ENCODE measurements at places on chromosomes 13 and 19. TPM values are rescaled to one million over a fixed set of nuclear protein-coding genes. Genes with fewer than 3 reads are reported as not detected.

CABP5 gene
- total RNA-seq = not detected

FOSB gene
- total RNA-seq = 107 TPM

KRTDAP gene
- total RNA-seq = not detected

KLK3 gene
- not detected for total RNA-seq

KLF1 gene
- not detected for total RNA-seq

COL4A2 gene
- 146 TPM for total RNA-seq

IL12RB1 gene
- 0.68 TPM for total RNA-seq

GPC6 gene
- 0.95 TPM for total RNA-seq

CACNG8 gene
- 0.10 TPM for total RNA-seq

RXFP2 gene
- total RNA-seq = not detected

OVOL3 gene
- not detected for total RNA-seq

ERFL gene
- total RNA-seq = 0.13 TPM

BIVM gene
- total RNA-seq = 29.9 TPM

TPTE2 gene
- not detected for total RNA-seq

CDX2 gene
- total RNA-seq = not detected

SIGLEC5 gene
- 0.24 TPM for total RNA-seq

RPS19 gene
- total RNA-seq = 668 TPM

OR10H1 gene
- not detected for total RNA-seq

ZNF57 gene
- 3.3 TPM for total RNA-seq

GRCh38 chr19:30312582-30313352, 59.4 kb upstream of the ZNF536 start:
- DNase-seq = no peak
- peaks cover 5% of the 10 kb centered on the region for H3K27me3 ChIP-seq
- H3K4me3 ChIP-seq = no peak overlapping the region
- no peaks in the 10 kb centered on the region for H3K4me1 ChIP-seq
- H3K27ac ChIP-seq = no peak overlapping the region

GRCh38 chr13:90710164-90710759, 637.2 kb upstream of the MIR17HG start:
- H3K27ac ChIP-seq = no peak overlapping the region
- H3K27me3 ChIP-seq = no peaks in the 10 kb centered on the region
- DNase-seq = no peak
- H3K36me3 ChIP-seq = no peaks in the 10 kb centered on the region
- H3K4me3 ChIP-seq = no peak overlapping the region

DNA sequence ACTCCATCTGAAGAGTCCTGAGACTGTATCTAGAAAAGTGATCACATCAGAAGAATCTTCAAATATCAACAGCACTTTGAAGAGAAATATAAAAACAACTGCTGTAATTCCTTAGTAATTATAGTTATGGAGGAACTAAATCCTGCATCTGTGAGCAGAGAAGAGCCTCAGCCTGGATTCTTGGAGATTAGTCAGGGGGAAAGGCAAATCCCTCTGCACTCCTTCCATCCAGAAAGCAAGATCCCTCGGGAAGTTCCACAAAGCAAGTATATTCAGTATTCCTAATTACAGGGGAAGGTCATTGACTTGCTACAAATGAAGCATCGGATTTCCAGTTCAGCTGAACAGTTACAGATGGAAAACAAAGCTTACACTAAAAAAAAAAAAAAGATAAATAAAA, 256.6 kb upstream of the IPO5 start:
- no peak for DNase-seq
- no peak overlapping the region for H3K27ac ChIP-seq
- H3K4me1 ChIP-seq = no peaks in the 10 kb centered on the region
- no peaks in the 10 kb centered on the region for H3K36me3 ChIP-seq
- H3K4me3 ChIP-seq = no peak overlapping the region
- H3K27me3 ChIP-seq = peaks cover 4% of the 10 kb centered on the region

- no peak overlapping the region for H3K4me3 ChIP-seq
- no peaks in the 10 kb centered on the region for H3K27me3 ChIP-seq
- peaks cover 23% of the 10 kb centered on the region for H3K4me1 ChIP-seq
Observed at GRCh38 chr13:113049981-113050380, 55.6 kb upstream of the F7 start.

GRCh38 chr19:821825-822503, at the start of gene PLPPR3:
PLPPR3 (minus strand) TSS chr19:821955; CDS start chr19:821559, 396 bp downstream.
- no peaks in the 10 kb centered on the region for H3K36me3 ChIP-seq
- no peak within 1 kb of the TSS for H3K27ac ChIP-seq
- no peak for DNase-seq
- H3K4me3 ChIP-seq = peak within 1 kb of the TSS; percentile 46
- H3K27me3 ChIP-seq = peaks cover 11% of the 10 kb centered on the region
- peaks cover 14% of the 10 kb centered on the region for H3K4me1 ChIP-seq

DNA sequence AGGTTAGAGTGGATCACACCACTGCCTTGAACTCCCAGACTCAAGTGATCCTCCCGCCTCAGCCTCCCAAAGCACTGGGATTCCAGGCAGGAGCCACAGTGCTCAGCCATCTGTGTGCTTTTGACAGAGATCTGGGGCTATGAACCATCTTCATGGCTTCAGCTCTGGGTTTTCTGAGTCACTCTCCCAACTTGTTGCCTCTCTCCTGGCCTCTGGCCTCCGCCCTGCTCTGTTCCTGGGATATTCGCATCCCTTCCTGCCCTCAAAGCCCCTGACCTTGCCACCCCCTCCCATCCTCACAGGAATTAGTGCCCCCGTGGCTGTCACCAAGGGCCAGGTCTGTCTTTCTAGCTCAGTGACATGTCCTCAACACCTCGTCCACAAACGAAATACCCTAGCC, 5.7 kb upstream of the GMIP start:
- no peak overlapping the region for H3K27ac ChIP-seq
- no peak for DNase-seq
- H3K4me3 ChIP-seq = no peak overlapping the region
- H3K36me3 ChIP-seq = peaks cover 99% of the 10 kb centered on the region
- H3K27me3 ChIP-seq = no peaks in the 10 kb centered on the region
- no peaks in the 10 kb centered on the region for H3K4me1 ChIP-seq

DNA sequence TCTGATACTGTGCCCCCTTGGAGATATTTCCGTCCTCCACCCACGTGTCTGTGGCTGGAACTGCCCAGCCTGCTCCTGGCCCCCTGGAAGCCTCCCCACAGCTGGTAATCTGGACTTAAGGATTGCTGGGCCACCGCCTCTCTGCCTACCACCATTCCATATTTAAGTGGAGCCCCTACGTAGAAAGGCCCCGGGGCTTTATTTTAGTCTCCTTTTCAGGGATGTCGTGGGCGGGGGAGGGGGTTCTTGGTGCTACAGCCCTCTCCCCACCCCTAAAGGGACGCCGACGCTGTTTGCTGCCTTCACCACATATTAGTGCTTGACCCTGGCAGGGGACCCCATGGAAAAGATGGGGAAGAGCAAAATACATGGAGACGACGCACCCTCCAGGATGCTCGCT, 2.7 kb upstream of the NOP53 start:
- H3K27ac ChIP-seq = peak overlapping the region; percentile 96
- no peaks in the 10 kb centered on the region for H3K27me3 ChIP-seq
- peaks cover 45% of the 10 kb centered on the region for H3K36me3 ChIP-seq

GRCh38 chr13:110521296-110521680, 40.2 kb downstream of the RAB20 start:
- H3K4me1 ChIP-seq = peaks cover 53% of the 10 kb centered on the region
- no peak overlapping the region for H3K4me3 ChIP-seq
- peaks cover 10% of the 10 kb centered on the region for H3K36me3 ChIP-seq
- no peaks in the 10 kb centered on the region for H3K27me3 ChIP-seq

GRCh38 chr13:100513987-100514670, 74.5 kb downstream of the GGACT start:
- peaks cover 5% of the 10 kb centered on the region for H3K36me3 ChIP-seq
- peaks cover 15% of the 10 kb centered on the region for H3K4me1 ChIP-seq
- H3K27me3 ChIP-seq = no peaks in the 10 kb centered on the region
- DNase-seq = no peak
- H3K4me3 ChIP-seq = no peak overlapping the region

DNA sequence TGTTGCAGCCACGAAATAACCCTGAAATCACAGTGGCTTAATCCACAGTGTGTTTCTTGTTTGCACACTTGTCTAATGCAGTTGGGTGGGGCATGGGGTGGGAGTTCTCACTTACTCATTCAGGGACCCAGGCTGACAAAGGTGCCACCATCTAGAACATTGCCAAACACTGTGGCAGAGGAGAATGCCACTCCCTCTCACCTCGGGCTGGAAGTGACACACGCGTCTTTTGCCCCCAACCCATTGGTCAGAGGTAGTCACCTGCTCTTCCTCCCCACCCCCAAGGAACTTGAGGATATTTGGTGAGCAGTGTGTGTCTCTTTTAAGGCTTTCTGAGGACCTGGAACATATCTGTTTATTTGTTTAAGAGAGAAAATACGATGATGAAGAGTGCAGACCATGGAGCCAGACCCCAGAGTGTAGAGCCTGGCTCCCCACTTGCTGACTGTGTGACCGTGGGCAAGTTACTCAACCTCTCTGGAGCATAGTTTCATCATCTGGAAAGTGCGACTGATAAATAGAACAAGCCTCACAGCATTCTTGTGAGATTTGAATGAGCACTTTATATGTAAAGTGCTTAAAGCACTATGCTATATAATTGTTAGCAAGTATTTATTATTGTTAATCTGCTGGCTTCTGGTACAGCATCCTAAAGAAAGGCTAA, 17.4 kb downstream of the GPR183 start:
- H3K4me3 ChIP-seq = no peak overlapping the region
- DNase-seq = no peak
- H3K4me1 ChIP-seq = peaks cover 32% of the 10 kb centered on the region
- no peak overlapping the region for H3K27ac ChIP-seq
- no peaks in the 10 kb centered on the region for H3K36me3 ChIP-seq
- no peaks in the 10 kb centered on the region for H3K27me3 ChIP-seq

DNA sequence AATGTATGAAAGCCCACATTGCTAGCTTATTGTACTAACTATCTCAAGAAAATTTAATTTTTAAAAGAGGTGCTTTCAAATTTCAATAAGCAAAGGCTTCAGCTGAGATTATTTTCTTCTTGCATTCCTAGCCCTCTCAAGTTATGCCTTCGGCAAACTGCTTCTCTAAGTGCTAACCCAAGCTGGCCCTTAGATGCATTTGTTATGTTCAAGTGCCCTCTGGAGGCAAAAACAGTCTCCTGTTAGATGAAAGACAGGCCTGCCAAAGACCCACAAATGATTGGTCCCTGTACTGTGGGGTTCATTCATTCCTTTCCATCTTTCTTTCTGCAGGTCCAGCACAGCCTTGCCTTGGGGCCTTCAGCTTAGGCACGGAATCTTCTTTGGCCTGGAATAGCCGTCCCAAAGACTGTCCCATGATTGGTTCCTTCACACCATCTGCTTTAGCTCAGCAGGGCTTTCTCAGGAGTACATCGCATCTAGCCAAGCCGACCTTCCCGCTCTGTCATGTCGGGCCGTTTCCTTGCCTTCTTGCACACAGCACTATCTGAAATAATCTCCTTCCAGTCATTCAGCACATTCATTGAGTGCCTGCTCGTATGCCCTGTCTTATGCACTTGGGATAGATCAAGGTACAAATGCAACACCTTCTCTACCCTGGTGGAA, 26.4 kb upstream of the TPTE2 start:
- peaks cover 12% of the 10 kb centered on the region for H3K27me3 ChIP-seq
- no peak overlapping the region for H3K4me3 ChIP-seq
- H3K27ac ChIP-seq = no peak overlapping the region
- H3K36me3 ChIP-seq = no peaks in the 10 kb centered on the region

DNA sequence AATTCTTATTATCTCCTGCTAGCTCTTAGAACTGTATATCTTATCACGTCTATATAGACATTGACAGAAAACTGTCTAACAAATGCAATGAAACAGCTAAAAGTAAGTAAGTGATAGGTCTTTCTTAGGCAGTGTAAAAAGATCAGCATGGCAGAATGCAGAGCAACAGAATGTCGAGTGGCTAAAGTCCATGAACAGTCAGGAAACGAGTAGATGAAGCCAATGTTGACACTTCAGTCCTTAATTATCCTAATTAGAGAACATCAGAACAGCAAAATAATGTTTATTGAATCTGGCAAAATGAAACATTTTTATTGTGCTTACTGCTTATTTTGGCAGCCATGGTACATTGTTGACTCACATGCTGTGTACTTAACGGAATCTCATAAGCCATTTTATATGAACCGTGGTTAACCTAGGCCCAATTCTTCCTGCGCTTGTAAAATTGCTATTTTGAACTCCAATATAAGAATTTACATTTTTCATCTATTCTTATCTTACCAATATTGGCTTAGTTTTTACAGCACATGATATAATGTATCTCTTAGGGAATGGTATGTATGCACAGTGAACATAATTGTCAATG, 748.1 kb downstream of the DACH1 start:
- no peak overlapping the region for H3K4me3 ChIP-seq
- H3K27me3 ChIP-seq = no peaks in the 10 kb centered on the region
- DNase-seq = no peak
- no peak overlapping the region for H3K27ac ChIP-seq

GRCh38 chr13:34863360-34864135, 78.5 kb upstream of the NBEA start:
- no peaks in the 10 kb centered on the region for H3K4me1 ChIP-seq
- no peak for DNase-seq

DNA sequence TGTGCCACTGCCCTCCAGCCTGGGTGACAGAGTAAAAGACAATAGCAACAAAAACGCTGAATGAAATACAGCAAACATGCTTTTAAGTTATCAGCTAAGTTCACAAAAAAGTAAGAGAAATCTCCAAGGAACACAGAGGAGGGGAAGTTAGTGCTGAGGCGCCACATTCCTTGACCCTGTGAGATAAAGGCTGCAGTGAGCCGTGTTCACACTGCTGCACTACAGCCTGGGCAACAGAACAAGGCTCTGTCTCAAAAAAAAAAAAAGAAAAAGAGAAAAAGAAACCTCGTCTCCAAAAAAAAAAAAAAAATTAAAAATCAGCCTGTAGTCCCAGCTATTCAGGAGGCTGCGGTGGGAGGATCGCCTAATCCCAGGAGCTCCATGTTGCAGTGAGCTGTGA, 16.3 kb upstream of the DOCK6 start:
- H3K27ac ChIP-seq = no peak overlapping the region
- no peak for DNase-seq
- H3K36me3 ChIP-seq = no peaks in the 10 kb centered on the region
- no peak overlapping the region for H3K4me3 ChIP-seq
- no peaks in the 10 kb centered on the region for H3K27me3 ChIP-seq

- H3K4me1 ChIP-seq = peaks cover 10% of the 10 kb centered on the region
- H3K4me3 ChIP-seq = no peak overlapping the region
- DNase-seq = peak; percentile 41
- H3K36me3 ChIP-seq = no peaks in the 10 kb centered on the region
Observed at GRCh38 chr19:1901940-1902404, 3.2 kb upstream of the ADAT3 start.

- no peak for DNase-seq
- no peak overlapping the region for H3K27ac ChIP-seq
- no peaks in the 10 kb centered on the region for H3K27me3 ChIP-seq
- H3K4me3 ChIP-seq = no peak overlapping the region
- no peaks in the 10 kb centered on the region for H3K4me1 ChIP-seq
Observed at GRCh38 chr13:105170438-105170837, 1365.0 kb downstream of the EFNB2 start.

- H3K4me1 ChIP-seq = no peaks in the 10 kb centered on the region
- no peaks in the 10 kb centered on the region for H3K27me3 ChIP-seq
- no peak for DNase-seq
- H3K4me3 ChIP-seq = no peak overlapping the region
Observed at GRCh38 chr19:53608381-53608780, 23.4 kb upstream of the DPRX start.

- H3K27me3 ChIP-seq = no peaks in the 10 kb centered on the region
- H3K4me1 ChIP-seq = no peaks in the 10 kb centered on the region
- no peak overlapping the region for H3K27ac ChIP-seq
- peak; percentile 51 for DNase-seq
- H3K36me3 ChIP-seq = no peaks in the 10 kb centered on the region
Observed at GRCh38 chr19:13212759-13213330, 62.6 kb downstream of the IER2 start.

- H3K27me3 ChIP-seq = no peaks in the 10 kb centered on the region
Observed at GRCh38 chr19:17762505-17763229, 11.4 kb downstream of the FCHO1 start.

- no peaks in the 10 kb centered on the region for H3K27me3 ChIP-seq
- H3K4me1 ChIP-seq = no peaks in the 10 kb centered on the region
- no peak overlapping the region for H3K27ac ChIP-seq
- H3K36me3 ChIP-seq = peaks cover 18% of the 10 kb centered on the region
- no peak overlapping the region for H3K4me3 ChIP-seq
Observed at GRCh38 chr19:27777726-27778125, 1435.2 kb downstream of the UQCRFS1 start.

Measured in heart left ventricle (tissue), 16 donors.